Activated CD4-positive, CD25-positive, alpha-beta regulatory T cell (primary cell): ENCODE measurements at places on chromosomes 1 and 21.

DNA sequence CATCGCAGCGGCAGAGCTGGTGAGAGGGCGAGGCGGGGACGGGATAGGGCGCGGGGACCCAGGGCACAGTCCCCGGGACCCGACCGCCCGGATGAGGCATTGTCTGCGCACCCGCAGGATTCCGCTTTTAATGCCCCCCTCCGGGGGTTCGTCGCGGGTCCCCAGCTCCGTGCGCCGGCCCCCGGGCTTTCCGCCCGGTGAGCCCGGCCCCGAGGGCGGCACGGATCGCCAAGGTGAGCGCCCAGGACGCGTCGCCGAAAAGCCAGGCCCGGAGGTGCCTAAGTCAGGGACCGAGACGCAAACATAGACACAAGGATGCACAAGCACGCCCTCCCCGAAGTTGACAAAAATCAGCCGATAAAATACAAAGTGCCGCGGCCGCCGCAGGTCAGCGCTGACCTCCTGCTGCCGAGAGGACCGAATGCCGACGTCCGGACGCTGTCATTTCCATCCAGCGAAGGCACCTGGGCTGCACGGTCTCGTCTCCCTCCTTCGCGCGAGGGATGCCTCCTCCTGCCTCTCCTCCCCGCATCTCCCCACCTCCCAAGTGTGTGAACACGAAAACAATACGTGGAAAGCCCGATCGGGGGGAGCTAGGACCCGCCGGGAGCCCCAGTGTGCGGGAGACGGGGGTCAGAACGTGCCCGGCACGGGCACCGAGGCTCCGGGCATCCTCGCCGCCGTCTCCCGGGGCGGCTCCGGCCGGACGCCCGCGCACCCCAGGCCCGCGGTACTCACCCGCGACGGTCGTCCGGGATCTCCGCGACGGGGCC is 101.1 kb upstream of the SOD1 start:
- no peak for DNase-seq

DNA sequence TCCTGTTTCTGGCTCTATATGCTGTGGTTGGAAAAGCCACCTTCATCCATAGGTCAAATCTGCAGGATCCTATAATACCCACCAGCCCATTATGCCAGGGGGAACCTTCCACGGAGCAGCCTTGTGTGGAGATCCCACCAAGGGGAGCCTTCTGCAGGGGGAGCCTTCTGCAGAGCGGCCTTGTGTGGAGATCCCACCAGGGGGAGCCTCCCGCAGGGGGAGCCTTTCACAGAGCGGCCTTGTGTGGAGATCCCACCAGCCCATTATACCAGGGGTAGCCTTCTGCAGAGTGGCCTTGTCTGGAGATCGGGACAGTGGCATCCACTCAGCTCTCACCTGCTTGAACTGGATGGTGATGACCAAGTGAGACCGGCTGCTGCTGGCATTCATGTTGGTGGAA is 85.3 kb downstream of the SCCPDH start:
- no peak for DNase-seq

DNA sequence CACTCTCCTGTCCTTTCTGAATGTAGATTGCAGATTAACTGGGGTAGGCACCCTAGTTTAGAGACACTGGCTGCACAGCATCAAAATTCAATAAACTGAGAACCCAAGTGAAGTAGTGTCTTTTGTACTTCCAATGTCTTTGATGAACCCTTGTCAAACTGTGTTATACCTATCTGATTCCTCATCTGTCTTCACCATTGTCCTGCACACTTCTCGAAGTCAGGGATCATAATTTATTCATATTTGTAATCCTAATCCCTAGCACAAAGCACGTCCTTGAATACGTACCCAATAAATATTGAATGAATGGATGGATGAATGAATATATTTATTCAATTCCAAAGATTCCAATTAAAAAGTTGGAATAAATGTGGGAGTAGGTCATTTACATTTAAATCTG is 256.6 kb upstream of the PTBP2 start:
- DNase-seq, result no peak

DNA sequence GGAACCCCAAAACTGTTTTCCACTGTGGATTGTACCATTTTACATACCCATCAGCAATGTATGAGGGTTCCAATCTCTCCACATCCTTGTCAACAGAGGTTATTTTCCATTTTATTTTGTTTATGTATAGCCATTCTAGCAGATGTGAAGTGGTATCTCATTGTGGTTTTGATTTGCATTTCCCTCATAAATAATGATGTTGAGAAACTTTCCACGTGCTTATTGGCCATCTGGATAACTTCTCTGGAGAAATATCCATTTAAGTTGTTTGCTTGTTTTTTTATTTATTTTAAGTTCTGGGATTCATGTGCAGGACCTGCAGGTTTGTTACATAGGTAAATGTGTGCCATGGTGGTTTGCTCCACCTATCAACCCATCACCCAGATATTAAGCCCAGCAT is 280.2 kb upstream of the USP25 start:
- no peak for DNase-seq
